NCI-H1092 treated with DMSO at 0.1 percent for 48 hours (cell line): ENCODE measurements at places on chromosomes 16 and 17.

DNA sequence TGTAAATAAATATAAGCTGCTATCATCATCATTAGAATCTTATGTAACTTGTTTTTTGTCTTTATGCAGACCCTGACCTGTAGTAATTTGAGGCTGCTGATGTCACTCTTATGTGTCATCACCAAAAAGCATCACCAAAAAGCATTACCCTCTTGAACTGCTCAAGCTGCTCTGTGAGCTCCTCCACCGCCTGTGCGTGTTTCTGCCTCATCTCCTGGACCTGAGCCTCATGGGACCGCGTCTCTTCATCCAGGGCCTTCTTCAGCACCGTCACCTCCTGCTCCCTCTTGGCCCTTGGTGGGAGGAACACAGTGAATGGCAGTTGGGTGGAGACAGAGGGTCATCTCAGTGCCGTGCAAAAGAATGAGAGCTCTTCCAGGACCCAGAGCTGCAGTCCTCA, 82.4 kb downstream of the NDE1 start:
- DNase-seq: no peak

- no peak for DNase-seq
Observed at GRCh38 chr16:69171325-69172084, 15.5 kb upstream of the SNTB2 start.

GRCh38 chr17:39920218-39921210, 2.1 kb upstream of the GSDMB start:
- DNase-seq: no peak

DNA sequence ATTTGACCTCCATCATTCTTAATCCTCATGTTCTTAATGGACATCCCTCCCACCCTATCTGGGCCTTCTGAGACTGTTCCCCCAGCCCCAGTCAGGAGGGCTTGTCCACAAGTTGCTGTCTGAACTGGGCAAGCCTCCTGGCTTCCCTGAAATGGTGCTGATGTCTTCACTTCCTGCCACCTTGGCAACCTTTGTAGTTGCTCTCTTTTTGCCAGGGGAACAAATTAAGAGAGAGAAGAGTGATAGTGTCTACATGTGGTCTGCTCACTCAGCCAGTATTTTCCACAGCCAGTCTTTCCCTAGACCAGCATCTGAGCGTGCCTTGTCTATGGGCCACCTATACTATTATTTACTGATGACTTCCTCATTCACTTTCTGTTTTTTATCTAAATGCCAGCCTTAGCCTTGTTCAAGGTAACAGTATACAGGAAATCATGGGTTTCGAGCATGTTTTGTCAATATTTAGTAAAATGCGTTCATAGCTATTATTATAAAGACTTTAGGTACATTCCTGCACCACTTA, 710.1 kb downstream of the MAF start:
- DNase-seq: no peak

DNA sequence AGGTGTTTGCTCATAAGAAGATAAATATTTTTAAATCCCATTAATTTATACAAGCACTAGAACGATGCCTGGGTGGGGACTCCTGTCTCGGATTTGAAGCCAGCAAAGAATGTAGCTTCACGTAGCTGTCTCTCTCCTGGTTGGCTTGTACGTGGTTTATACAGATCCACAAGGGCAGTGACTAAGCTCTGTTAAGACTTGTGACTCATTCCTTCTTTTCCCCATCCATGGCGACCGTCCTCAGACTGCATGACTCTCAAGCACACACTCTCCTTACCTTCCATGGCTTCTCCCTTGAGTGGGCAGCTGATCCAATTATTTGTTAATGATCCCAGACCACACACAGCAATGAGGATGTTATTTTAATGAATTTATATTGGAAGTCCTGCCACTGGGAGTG, 679.7 kb upstream of the SOX9 start:
- DNase-seq: no peak

DNA sequence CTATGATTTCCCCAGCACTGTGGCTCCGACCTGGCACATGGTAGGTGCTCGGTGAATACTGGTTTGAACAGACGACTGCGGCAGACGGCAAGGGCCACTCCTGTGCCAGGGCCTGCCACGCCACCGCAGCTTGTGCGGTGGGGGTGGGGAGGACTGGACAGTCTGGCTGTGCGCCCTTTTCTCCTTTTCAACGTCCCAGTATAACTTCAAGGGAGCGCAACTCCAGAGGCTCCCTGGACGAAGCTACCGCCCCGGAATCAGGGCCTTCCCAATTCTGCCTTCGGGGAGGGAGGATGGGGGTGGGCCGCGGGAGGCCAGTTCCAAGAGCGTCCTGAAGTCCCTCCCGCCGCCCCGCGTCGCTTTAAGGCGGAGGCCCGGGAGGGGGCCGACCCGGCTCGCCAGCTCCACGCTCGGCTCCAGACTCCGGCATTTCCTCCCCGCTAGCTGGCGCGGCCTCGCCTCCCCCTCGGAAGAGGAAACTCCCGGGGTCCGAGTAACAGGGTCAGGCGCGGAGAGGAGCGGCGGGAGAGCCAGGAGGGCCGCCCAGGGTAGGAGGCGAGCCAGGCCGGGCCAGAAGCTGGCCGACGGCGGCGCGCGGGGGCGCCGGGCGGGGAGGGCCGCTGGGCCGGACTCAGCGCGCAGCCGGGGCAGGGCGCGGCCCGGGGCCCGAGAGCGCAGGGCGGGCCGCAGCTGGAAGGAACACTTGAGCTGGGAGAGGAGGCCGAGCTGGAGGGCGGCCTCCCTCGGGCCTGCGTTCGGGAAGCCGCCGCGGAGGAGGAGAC, at the start of gene ITPRIPL2:
Gene ITPRIPL2 (plus strand): TSS at position 388 of the 782 bp plus-strand sequence. CDS start 498 bp downstream, outside the sequence.
- peak; percentile 35 for DNase-seq

GRCh38 chr17:39854909-39855308, 9.2 kb downstream of the IKZF3 start:
- DNase-seq: no peak

- no peak for DNase-seq
Observed at GRCh38 chr16:88292007-88292970, 90.5 kb upstream of the ZNF469 start.

GRCh38 chr16:13426269-13426668, 493.7 kb upstream of the ERCC4 start:
- DNase-seq: no peak

- no peak for DNase-seq
Observed at GRCh38 chr16:89200124-89200849, at the start of gene SLC22A31. Gene SLC22A31 (minus strand): TSS chr16:89200537. CDS start chr16:89200501, 36 bp downstream.

GRCh38 chr16:22670044-22670536, 143.9 kb upstream of the HS3ST2 start:
- no peak for DNase-seq

DNA sequence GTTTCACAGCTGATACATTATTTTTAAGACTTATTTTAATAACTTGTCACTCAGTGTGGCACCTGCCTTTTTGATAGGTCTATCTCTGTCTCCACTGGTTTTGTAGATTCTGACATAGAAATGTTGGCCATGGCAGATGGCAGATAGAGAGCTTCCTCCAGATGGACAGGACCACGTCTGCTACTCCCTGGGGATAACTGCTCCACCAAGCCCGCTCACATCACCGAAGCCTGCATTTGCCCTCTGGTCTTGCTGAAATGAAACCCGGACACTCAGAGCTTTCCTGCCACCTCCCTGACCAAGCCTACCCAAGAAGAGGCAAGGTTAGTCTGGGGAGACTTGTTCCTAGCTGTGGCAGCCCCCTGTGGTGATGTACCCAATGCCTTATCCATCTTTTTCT, 16.4 kb upstream of the HAP1 start:
- no peak for DNase-seq

DNA sequence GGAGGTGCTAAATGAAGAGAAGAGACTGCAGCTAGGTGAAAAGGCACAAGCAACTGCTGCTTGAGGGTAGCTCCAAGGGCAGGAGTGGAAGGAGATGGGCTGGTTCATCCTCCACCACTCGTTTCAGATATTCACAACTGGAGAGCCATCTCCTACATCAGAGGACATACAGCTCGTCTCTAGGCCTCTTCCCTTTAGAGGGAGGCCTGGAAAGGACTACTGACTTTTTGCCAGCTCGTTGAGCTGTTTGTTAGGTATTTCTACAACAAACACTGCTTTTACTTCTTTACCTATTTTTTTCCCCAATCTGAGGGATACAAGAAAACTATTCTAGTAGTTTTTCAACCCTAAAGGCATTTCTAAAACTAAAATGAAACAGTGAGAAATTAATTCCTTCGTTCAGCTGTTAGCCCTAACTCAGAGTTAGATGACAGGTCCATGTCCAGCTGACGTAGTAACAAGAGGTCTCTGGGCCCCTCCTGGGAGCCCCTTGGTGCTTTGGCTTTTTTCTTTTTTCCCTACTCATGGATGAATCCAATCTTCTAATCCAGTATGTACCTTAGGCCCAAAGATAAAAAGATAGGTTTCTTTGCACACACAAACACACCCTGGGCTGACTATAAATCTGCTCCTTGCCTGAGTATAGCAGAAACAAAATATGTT, 47.8 kb upstream of the TBX2 start:
- DNase-seq: no peak

DNA sequence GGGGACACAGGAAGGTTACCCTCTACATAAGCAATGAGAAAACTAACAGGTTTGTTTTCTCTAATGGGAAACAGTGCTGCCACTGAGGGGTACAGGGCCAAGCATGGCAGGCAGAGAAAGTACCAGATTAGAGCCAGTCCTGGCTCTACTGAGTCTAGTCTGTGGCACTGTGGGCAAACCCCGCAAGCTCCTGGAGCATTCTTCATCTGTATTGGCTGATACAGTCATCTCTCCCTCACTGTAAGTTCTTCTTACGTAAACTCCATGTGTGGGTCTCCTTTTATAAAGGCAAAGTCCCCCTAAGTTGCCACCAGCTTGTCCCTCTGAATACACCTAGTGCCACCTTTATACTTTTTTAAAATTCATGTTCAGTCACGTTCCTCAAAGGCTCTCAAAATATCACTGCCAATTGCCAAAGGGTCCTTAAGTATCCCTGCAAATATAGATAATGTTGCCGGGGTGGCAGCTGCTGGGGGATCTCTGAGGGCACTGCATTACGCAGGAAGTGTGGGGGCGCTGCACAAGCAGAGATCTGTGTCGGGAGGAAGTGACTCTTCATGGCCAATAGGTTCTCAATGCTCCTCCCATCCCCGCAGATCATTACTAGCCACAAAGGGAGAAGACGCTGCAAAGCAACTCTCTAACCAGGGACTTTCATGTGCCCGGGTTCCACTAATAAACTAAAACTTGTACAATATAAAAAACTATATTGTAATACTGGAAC, 18.8 kb downstream of the XPO6 start:
- DNase-seq: no peak

GRCh38 chr16:24846548-24847357, 990 bp downstream of the SLC5A11 start:
- no peak for DNase-seq

DNA sequence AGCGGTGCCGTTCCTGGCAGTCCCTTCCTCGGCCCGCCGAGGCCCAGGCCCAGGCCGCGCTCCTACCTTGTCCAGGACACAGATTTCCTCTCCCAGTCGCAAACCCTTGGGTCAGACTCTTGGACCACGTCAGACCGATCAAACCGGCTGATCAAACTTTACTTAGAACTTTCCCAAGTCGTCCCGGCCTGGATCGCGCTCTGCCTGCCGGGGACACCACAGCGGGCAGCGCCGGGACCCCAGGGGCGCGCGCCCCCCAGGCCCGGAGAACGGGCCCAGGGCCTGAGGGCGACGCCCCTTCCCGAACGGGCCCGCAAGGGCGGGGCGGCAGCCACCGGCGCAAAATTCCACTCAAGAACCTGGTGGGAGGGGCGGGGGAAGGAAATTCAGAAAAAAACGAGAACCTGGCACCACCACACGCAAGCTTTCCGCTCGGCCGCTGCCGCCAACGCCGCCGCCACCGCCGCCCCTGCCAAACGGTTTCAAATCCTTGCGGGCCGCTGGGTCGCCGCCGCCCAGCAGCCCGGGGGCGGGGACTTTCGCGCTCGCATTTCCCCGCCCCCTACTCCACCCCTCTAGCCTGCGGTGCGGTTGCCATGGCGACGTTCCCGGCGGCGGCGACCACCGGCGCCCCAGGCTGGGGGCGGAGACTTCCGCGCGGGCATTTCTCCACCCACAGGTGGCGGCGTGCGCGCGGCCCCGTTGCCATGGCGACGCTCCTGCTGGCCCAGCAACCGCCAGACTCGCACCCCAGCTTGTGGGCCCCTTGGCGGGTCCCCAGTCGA, at the start of gene CEP112:
Gene CEP112 (minus strand): TSS at position 541 of the 785 bp plus-strand sequence.
- DNase-seq: peak; percentile 88

- DNase-seq: no peak
Observed at GRCh38 chr16:83785455-83785854, 22.3 kb upstream of the HSBP1 start.

DNA sequence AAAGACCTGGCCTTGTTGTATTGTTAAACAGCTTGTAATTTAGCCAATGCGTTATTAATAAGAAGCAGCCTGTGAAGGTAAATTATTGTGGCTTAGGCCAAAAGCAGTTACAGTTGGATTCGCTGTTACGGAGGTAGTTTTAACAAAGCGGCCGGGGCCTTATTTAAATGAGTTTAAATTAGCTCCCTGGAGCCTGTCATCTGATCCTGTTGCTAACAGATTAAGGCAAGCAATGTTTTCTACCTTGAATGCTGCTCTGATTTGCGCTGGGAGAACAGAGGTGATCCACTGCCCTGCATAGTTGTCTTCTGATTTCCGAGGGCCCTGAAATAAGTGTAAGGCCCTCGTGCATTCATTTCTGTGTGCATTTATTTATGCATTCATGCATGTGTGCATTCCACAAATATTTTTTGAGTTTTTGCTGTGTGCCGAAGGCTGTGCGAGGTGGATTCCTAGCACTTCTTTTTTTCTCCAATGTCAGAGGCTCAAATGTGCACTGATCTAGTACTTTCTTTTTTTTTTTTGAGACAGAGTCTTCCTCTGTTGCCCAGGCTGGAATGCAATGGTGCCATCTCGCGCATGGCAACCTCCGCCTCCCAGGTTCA, 10.9 kb downstream of the SEC14L5 start:
- DNase-seq: no peak

DNA sequence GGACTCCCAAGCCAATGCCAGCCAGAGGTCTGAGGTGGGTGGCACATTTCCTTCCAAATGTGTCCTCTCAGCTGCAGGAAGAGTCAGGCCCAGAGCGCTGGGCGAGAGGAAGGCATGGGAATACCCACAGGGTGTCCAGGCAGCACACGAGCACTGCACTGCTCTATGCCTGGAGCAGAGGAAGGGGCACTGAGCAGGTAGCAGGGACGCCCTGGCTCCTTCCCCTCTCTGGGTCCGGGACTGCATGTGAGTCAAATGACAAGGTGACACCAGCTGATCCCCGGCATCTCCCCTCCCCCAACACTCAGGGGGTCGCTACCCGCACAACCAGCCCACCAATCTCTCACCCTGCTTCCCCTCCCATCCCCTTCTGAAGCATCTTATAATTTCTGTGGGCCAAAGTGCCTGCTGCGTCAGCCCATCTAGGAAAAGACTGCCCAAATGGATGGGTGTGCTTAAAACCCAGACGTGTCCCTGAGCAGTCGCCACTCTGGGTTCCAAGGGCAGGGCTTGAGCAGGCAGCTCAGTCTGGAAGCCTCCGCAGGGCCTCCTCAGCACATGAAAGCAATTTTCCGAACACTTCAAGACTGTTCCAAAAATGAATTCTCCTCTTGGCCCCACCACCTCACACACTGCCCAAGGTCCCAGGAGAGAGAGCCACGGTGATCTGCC, 12.0 kb upstream of the BCAR1 start:
- no peak for DNase-seq
